ENCODE measurements at places on chromosomes 4 and X. TPM values are rescaled to one million over a fixed set of nuclear protein-coding genes. Genes with fewer than 3 reads are reported as not detected.

DNA sequence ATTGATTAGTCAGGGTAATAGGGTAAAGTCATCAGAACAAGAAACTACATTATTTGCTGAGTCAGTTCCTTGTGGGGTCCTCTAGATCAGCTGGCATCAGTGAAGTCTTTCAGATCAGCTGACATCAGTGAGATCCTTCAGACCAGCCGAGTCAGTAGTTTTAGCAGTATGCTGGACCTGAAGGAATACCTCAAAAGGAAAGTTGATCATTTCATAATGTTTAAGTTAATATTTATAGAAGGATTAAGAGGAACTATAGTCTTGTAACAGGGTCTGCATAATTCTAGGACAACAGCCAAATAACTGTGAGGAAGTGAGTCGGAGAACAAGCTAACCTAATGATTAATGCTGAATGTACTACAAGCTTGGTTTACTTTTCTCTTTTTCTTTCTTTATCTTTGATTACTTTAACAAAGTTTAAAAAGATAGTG lies 958 bp upstream of the UGT2B7 start:
- no peak for DNase-seq

DNA sequence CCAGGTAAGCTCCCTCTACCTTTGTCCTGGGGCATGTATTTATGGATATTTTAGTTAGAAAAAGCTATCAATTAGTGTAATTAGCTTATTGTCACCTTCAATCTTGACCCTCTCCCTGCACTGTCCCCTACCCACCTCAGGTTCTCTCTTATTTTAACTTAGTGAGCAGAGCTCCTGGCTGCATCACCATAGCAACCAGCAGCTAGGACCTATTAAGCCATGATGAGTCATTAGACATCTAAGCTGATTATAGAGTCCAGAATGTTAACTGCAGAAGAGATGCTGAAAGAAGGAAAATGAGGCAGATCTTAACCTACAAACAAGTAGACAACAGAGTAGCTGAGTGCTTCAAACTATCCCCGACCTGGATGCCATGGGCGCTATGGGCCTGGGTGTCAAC lies 36.6 kb downstream of the MAGEE2 start:
- no peak for DNase-seq

DNA sequence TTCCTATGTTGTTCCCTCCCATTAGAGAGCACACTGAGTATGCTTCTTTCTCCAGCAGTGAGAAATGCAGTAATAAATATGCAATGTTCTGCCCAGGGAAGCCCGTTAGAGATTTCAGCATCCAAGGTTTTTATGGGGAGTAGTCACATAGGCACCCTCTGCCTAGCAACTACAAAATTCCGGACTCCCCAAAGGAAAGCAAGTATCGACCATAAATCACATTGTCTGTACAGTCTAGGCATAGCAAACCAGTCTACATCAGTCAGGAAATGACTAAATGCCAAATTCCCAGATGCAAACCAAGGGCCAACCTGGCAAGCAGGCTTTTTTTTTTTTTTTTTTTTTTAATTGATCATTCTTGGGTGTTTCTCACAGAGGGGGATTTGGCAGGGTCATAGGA lies 34.8 kb downstream of the GPR101 start:
- no peak for DNase-seq

GRCh38 chr4:37827802-37828321 lies 1.4 kb downstream of the PGM2 start:
- no peak for DNase-seq

DNA sequence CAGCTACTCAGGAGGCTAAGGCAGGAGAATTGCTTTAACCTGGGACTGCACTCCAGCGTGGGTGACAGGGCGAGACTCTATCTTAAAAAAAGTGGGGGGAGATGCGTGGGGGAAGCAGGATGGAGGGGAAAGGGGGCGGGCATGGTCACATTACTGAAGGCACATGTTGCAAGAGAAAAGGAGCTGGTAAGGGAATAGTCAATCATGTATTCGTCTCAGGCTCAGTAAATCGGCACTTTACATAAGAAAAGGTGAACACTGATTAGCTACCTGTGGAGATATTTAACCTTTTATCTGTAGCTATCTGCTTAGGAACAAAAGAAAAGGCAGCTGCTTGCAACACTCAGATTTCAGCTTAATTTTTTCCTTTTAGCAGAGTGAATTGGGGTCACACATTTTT lies 132.5 kb downstream of the PLS3 start:
- no peak for DNase-seq

GRCh38 chrX:120401301-120401700 lies 39.4 kb downstream of the ATP1B4 start:
- no peak for DNase-seq

DNA sequence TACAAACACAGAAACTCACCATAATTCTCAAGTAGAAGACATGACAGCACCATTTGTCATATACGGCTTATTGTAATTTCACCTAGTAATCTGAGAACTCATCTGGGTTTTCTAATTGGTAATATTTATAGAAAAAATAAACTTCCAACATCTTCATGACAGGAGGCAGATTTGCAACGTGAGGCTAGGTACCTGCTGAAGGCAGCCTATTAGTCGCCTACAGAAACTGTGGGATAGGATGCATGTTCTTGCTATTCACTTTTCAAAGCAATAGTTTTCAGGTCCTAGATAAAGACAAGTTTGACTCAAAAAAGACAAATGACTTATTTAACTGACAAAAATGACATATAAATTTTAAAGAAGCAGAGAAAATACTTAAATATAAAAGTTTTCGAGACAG lies 2.9 kb downstream of the ZNF732 start:
- DNase-seq: no peak

DNA sequence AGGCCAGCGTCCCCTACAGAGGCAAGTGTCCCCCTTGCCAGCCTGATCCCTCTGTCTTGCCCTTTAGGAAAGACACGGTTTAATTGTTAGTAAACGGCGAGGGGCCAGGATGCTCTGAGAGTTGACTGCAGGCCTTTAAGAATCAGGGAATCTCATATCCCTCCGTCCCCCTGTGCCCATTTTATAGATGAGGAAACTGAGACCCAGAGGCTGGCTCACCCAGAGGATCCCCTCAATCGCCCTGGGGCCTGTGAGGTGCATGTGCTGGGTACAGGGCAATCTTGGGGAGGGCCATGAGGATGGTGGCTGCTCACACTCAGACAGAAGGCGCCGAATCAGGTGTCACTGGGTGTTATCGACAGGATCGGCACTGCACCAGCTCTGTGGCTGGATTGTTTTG lies 575 bp downstream of the ZNF185 start:
- DNase-seq: no peak

The ZDHHC15 gene
- 3.1 TPM for total RNA-seq

DNA sequence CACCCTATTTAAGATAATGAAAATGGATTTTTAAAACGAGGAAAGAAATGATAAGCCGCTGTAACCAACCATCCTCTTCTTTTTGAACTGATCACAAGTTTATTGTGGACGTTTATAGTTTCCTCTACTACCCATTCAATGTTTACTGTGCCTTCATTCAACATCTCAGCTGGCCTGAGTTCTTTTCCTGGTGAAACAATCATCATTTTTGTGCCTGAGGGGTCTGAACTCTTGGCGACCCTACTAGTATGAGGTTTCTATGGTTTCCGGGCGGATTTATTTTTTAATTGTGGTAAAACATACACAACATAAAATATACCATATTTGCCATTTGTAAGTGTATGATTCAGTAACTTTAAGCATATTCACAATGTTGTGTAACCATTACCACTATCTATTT lies 100.7 kb downstream of the SPRY1 start:
- no peak for DNase-seq

DNA sequence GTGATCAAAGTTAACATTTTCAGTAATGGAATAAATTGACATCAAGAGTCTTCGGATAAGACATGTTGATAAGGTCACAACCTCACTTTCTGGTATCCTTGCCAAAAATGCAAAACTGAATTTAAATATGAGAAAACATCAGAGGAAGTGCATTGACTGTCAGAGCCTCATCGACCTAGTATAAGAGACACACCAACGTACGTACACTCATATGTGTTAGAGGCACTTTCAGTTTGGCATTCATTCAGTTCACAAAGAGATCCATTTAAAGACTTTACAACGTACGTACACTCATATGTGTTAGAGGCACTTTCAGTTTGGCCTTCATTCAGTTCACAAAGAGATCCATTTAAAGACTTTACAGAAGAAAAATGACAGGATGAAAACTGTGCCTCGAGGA lies 280.3 kb downstream of the INPP4B start:
- no peak for DNase-seq

- DNase-seq: no peak
Observed at GRCh38 chr4:107862658-107863057, 37.9 kb downstream of the SGMS2 start.

GRCh38 chr4:83850435-83850834 lies 314.5 kb downstream of the GPAT3 start:
- no peak for DNase-seq

DNA sequence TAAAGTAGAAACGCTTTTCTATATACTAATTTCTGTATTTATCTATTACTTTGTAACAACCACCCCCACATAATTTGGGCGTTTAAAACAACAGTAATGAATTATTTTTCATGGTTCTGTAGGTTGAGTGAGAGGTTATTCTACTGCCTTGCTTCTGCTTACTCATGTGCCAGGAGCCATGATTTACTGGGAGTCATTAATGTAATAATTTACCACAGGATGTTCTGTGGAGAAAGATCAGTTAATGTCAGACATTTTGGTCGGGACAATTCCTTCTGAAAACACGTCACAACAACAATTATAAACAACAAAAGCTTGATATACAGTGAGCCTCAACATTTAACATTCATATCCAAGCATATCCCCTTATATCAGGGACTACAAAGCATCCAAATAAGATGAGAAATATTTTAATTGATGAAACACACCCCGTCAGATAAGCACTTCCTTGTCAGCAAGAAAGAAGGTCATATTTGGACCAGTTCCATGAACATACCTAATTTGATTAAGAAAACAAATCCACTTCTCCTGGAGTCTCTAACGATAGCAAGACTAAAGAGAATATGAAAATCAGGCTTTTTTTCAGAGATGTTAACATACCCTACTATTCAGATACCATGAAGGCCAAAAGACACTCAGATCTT lies 238.5 kb downstream of the PRDM5 start:
- no peak for DNase-seq

The DCLK2 gene
- 21.9 TPM for total RNA-seq

DNA sequence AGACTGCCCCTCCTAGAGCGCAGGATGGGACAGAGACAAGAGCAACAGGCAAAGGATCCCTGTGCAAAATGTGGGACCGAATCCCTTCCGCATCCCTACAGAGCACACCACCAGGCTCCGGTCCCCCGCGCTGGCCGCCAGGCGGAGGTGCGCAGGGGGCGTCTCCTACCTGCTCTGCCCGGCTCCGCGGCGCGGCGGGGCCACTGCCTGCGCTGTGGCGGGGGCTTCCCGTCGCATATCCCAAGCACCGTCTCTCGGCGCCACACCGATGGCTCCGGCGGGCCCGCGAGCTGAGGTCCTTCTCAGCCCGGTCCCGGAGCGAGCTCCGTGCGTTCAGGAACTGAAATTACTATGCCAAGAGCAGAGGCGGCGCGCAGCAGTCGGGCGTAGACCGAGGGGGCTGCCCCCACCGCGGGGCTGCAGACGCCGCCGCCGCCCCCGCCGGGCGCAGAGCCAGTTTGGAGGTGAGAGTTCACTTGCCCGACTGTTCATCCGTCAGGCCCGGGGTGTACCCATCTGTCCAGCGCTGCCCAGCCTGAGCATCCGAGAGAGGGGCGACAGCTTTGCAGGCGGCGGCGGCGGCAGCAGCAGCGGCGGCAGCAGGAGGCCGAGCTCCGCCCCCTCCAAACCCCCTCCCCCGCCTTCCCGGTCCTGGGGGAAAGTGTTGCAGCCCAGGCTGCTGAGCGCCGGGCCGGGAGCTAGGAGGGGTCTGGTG lies at the start of gene GPRIN3:
TSS of gene GPRIN3 (minus strand) at position 355 of the 715 bp plus-strand sequence. CDS start 57,690 bp downstream, outside the sequence.
- DNase-seq: peak; percentile 49

DNA sequence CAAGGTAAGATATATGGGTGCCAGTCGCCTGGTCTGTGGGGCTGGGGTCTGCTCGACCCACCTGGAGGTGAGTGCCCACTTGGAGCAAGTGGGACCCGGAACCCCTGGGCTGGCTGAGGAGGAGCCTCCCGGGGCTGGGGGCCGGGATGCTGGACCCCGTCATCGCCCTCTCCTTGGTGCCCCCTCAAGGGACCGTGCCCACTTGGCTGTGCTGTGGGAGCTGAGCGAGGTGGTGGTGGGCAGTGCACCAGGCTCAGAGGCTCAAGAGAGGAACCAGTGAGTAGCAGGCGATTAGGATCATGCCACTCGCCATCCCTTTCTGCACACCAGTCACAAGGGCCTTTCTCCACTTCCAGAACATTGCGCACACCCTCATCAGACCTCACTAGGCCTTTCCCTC lies 203.8 kb upstream of the PSAPL1 start:
- DNase-seq: no peak

DNA sequence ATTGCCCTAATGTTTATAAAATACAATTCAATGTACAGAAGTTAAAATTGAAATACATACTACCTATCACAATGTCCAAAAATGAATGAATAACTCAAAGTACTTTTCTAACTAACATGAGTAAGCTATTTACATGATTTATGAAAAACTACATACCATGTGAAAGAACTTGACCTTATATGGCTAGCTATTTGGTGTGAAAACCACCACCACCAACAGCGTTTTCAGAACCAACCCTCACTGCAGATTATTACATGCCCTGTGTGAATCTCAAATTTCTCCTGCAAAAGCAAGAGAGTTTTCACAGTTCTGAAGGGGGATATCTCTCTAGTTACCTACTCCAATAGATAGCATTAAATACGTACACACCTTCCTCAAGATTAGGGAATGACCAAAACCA lies 198.5 kb downstream of the SPATA18 start:
- no peak for DNase-seq

The PAGE2 gene
- not detected for total RNA-seq

GRCh38 chr4:139316733-139317132 lies 14.5 kb upstream of the NDUFC1 start:
- no peak for DNase-seq

The SERTM2 gene
- not detected for total RNA-seq

- DNase-seq: no peak
Observed at GRCh38 chrX:45601052-45601451, 400.4 kb upstream of the DIPK2B start.

- DNase-seq: no peak
Observed at GRCh38 chrX:29940750-29941149, 274.6 kb upstream of the MAGEB2 start.

The CLDN22 gene
- not detected for total RNA-seq

The COL25A1 gene
- 0.77 TPM for total RNA-seq

The HSFX4 gene
- not detected for total RNA-seq

The TRAM1L1 gene
- 0.82 TPM for total RNA-seq

The RNF175 gene
- 0.71 TPM for total RNA-seq

The CNKSR2 gene
- total RNA-seq: 0.47 TPM

GRCh38 chrX:149284616-149285015 lies 220.5 kb downstream of the IDS start:
- DNase-seq: no peak

- no peak for DNase-seq
Observed at GRCh38 chrX:79169484-79169883, 25.0 kb downstream of the GPR174 start.

The IL3RA gene
- 6.9 TPM for total RNA-seq

GRCh38 chrX:23118890-23119527 lies 119.2 kb downstream of the DDX53 start:
- no peak for DNase-seq

GRCh38 chr4:146124023-146124680 lies 51.4 kb upstream of the LSM6 start:
- DNase-seq: no peak

The TNIP3 gene
- total RNA-seq: not detected

The XG gene
- 0.63 TPM for total RNA-seq

Measured in left ventricle myocardium inferior (tissue), 1 donor.